ENCODE measurements at places on chromosomes 6 and 20.
A peak's percentile ranks its signal among the peaks of the same experiment; 100 is the strongest.

GRCh38 chr6:14274546-14275492 lies 157.2 kb downstream of the CD83 start:
- no peak for DNase-seq

- DNase-seq = peak; percentile 53
These were observed 81.4 kb downstream of the WDR27 start for GRCh38 chr6:169620171-169621130.

- DNase-seq = no peak
These were observed 17.4 kb upstream of the AKAP7 start for GRCh38 chr6:131117878-131118277.

DNA sequence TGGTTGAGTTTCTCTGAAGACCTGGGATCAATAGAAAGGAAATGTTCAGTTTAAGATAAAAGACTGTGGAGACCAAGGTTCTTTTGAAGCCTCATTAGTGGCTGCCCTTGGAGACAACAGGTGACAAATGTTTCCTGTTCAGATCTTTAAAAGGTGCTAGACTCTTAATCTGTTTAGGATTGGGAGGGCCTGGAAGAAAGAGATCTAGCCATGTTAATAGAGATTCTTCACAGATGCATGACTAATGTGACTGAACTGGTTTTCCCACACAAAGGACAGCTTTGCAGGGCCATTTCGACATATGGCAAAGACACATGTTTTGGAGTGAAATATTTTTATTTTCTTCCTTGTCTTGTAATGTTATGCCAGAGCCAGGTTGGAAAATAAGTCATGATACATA lies 82.2 kb downstream of the WDR27 start:
- no peak for DNase-seq

GRCh38 chr6:54959820-54960219 lies 113.2 kb downstream of the FAM83B start:
- no peak for DNase-seq

DNA sequence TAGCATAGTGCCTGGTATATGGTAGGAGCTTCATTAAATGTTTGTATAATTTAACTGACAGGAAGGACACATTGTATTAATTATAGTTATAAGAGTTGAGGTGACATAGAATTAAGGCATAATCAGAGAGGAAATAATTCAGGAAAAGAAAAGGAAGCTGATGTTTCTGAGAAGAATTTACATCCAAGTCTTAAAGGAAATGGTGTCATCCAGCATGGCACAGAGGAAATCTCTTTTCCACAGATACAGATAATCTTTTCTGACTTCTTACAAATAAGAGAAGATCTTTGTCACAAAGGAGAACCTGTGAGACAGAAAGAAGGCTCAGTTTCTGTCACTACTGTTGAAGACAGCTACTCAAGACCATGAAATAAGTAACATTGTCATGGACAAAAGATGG lies 222.5 kb downstream of the GJA1 start:
- DNase-seq = no peak

DNA sequence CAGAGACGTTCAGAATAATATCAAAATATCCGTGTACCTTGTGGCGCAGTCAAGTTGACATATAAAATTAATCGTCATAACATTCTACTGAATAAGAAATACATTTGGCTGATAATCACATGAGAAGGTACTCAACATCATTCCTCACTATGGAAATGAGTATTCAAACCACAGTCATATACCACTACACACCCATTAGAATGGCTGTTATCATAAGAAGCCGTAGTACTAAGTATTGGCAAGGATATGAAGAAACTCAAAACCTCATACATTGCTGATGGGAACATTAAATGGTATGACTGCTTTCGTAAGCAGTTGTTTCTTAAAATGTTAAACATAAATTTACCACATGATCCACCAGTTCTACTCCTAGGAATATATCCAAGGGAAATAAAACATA lies 244.7 kb downstream of the CDKAL1 start:
- no peak for DNase-seq

DNA sequence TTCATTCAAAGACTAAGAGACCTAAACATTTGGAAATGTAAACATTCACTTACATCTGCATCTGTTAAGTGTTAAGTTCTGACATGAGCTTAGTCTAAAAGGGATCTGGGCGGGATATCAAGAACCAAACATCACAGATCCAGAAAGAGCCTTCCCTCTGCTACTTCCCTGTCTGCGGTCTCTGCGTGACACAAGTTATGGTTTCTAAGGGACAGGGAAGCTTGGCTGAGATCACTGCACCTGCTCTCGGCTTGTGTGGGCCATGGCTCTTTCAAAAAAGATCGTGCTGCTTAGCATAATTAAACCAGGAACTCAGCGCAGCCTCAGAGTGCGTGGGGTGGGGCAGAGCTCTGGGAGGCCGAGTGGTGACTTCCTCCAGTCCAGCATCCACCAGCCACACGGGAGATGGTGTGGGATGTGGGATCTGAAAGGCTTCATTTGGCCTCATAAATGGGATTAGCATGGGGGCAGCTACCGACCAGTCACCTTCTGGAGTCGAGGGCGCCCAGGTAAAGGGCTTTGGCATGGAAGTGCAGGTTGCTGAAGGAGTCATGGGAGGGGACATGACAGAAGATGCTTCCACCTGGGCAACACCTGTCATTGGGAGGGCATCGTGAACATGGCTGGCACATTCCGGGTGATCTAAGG lies 16.7 kb upstream of the RAMACL start:
- no peak for DNase-seq

GRCh38 chr20:10984913-10985312 lies 311.1 kb upstream of the JAG1 start:
- no peak for DNase-seq

- DNase-seq = peak; percentile 90
These were observed 60.0 kb downstream of the PRL start for GRCh38 chr6:22236626-22237414.

GRCh38 chr20:7691647-7692269 lies 248.5 kb downstream of the HAO1 start:
- DNase-seq = no peak

- DNase-seq = no peak
These were observed 75.8 kb downstream of the CEP162 start for GRCh38 chr6:84151669-84152068.

DNA sequence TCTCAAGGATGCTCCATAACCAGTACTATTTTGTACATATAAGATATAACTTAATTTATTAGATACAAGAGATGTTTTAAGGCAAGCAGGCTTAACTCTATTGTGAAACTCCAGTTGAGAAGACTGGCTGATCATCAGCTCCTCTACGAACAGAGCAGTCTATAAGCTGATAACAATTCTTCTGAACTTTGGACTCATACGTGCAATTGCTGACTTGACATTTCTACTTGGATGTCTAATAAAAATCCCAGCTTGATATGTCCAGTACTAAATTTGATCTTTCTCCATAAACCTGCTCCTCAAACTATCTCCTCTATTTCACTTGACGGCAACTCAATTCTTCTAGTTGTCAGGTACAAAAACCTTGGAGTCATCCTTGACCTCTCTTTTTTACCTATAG lies 141.9 kb downstream of the HS3ST5 start:
- no peak for DNase-seq

DNA sequence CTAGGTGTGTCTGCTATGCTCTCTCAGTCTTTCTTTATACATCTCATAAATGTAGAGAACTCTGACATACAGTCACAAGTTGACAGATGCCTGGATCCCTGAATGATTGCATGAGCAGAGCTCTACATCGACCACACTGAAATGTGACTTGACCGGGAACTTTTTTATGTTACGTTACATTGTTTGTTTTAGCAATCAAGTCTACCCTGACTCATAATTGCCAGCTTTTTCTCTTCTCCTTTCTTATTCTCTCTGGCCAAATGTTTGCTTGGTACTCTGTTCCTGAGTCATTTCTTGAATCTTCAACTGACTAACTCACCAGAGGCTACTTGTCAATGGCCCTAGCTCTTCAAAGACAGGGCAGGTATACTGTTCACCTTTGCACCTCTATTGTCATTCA lies 213.6 kb upstream of the DTNBP1 start:
- peak; percentile 48 for DNase-seq

- no peak for DNase-seq
These were observed 140.2 kb upstream of the RPS6KA2 start for GRCh38 chr6:166767230-166767629.

GRCh38 chr6:109807881-109808280 lies 116.8 kb downstream of the FIG4 start:
- DNase-seq = no peak

DNA sequence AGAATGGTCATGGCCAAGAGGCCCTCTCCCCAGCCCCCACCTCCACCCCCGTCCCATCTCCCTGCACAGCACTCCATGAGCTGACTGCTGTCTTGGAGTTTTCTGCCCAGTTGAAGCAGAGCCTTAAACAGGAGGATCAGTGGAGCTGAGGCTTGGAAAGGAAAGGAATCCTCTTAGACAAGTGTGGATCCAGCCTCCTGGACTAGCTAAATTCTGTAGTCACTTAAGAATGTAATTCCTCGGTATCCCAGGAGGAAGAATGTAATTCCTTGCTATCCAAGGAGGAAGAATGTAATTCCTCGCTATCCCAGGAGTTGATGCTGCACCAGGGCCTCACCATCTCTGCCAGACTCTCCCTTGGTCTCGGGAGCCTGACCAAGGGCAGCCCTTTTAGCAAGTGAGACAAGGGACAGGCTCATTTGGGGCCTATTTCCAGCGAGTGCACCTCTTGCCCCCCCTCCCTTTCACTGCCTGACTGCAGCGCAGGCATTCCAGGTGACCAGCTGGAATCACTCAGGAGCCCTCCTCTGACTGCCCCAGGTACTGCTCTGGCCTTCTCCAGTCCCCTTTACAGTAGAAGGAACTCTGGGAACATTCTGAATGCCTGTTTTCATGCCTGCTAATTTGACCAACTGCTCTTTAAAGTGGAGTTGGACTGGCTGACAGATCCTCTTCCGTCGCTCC lies 76.2 kb downstream of the TCP11 start:
- no peak for DNase-seq
